Fibroblast of skin of back (primary cell): ENCODE measurements at places on chromosomes 16 and 17.
A peak's percentile ranks its signal among the peaks of the same experiment; 100 is the strongest.

DNA sequence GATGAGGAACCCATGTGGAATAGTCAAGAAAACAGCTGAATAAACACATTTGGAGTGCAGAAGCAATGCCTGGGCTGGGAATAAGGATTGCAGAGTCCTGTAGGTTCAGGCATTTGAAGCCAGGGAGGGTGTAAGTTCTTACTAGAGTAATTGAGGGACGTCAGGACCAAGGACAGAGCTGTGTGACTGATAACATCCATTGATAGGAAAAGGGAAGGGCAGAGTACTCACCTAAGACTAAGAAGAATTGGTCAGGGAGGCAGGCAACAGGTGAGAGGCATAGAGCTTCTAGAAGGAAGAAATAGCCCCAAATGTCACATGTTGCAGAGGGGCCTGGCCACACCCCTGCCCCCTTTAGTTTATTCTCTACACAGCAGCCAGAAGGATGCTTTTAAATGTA lies 79.8 kb upstream of the TMEM132E start:
- peak; percentile 18 for DNase-seq

DNA sequence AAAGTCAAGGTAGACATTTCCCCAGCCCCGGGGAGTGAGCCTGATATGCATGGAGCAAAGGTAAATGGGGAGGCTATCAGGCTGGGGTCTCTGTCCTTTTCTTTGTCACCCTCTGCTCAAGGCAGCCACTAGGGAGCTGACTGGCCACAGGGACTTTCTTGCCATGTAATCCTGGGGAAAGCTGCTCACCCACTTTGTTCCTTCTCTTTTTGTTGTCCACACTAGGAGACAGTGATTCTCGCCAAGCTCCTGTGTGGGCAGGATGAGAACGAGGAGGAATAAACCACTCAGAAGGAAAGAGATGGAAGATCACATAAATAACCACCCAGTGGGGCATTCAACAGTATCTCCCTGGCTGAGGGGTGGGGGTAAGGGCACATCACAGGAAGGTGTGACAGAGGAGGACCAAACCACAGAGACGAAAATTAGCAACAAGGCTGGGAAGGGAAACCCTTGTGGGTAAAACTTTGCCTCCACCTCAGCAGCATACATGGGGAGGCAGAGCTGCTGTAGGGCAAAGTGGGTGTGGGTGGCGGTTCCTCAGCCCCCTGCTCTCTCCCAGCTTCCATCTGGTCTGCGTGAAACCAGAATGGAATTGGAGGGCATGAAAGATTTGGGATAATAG lies 26.2 kb upstream of the CCL1 start:
- no peak for DNase-seq

DNA sequence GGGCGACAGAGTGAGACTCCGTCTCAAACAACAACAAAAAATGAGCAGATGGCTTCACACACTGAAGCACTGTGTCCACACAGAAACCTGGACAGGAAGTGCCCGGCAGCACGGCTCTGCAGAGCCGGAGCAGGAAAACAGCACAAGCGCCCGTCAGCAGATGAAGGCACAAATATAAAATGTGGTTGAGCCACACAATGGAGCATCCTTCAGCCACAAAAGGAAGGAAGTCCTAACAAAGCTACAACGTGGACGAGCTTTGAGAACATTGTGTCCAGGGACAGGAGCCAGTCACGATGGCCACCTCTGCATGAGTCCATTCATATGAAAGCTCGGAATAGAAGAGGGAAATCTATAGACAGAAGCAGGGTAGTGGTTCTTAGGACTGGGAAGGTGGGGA lies 15.7 kb downstream of the RHBDF2 start:
- no peak for DNase-seq

- DNase-seq, result peak; percentile 52
These were observed 10.7 kb upstream of the ZNF19 start for GRCh38 chr16:71499775-71500364.

- DNase-seq, result no peak
These were observed 27.7 kb downstream of the CSNK2A2 start for GRCh38 chr16:58170223-58170622.

GRCh38 chr16:24188021-24188542 lies 68.1 kb upstream of the CACNG3 start:
- DNase-seq, result no peak

GRCh38 chr16:29806641-29807425 lies 504 bp downstream of the MAZ start:
- peak; percentile 71 for DNase-seq

GRCh38 chr16:78742501-78743283 lies 643.2 kb downstream of the WWOX start:
- no peak for DNase-seq

DNA sequence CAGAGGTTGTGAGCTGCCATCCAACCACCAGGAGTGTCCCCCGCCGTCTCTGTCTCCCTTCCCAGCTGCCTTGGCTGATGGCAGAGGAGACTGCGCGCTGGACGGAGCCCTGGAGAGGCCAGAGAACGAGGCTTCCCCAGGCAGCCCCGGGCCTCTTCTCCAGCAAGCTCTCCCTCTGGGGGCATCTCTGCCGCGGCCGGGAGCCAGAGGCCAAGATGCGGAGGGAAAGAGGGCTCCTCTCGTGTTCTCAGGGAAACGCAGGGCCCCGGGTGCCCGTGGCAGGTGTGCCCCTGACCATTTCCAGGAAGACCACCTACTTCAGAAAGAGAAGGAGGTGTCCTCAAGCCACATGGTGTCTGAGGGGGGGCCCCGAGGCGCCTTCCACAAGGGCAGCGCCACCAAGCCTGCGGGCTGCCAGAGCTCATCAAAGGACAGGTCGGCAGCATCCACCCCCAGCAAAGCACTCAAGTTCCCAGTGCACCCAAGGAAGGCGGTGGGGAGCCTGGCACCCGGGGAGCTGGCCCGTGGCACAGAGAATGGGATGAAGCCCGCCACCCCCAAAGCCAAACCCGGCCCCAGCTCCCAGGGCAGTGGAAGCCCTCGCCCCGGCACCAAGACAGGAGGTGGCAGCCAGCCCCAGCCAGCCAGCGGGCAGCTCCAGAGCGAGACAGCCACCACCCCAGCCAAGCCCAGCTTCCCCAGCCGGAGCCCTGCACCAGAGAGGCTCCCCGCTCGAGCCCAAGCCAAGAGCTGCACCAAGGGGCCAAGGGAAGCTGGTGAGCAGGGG lies 14.8 kb upstream of the ZFPM1 start:
- no peak for DNase-seq

DNA sequence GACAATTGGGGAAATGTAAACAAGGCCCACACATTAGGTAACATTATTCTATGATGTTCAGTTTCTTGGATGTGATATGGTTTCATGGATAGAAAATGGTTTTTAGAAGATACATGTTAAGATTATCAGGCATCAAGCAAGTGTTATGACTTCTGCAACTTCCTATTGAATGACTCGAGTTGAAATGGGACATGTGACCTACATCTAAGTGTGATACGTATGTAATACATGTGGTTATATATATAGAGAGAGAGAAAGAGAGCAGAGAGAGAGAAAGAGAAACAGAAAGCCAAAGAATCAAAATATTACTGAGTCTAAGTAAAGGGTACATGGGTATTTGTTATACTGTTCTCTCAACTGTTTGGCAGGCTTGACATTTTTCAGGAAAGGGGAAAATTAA lies 1.7 kb downstream of the TMEM170A start:
- DNase-seq, result no peak

- no peak for DNase-seq
These were observed 74.3 kb upstream of the CRHR1 start for GRCh38 chr17:45709728-45710288.

GRCh38 chr17:801660-802059 lies 19.5 kb downstream of the MRM3 start:
- DNase-seq, result no peak

GRCh38 chr16:87327798-87328495 lies 10.8 kb upstream of the C16orf95 start:
- DNase-seq, result no peak

DNA sequence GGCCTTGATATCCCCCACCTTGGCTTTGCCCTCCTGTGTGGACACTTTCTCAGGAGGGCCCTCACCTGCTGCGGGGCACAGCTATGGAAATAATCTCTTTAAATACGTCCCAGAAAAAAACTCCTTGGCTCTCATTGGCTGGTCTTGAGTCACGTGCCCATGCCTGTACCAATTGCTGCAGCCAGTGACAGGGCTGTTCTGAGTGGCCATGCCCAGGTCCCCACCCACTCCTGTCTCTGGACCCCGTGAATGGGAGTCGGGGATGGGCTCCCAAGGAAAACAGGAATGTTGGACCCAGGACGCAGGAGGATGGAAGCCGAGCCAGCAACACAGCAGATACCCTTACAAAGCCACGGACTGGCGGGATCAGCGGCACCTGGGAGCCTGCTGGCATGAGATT lies 53.1 kb upstream of the CDR2 start:
- no peak for DNase-seq

DNA sequence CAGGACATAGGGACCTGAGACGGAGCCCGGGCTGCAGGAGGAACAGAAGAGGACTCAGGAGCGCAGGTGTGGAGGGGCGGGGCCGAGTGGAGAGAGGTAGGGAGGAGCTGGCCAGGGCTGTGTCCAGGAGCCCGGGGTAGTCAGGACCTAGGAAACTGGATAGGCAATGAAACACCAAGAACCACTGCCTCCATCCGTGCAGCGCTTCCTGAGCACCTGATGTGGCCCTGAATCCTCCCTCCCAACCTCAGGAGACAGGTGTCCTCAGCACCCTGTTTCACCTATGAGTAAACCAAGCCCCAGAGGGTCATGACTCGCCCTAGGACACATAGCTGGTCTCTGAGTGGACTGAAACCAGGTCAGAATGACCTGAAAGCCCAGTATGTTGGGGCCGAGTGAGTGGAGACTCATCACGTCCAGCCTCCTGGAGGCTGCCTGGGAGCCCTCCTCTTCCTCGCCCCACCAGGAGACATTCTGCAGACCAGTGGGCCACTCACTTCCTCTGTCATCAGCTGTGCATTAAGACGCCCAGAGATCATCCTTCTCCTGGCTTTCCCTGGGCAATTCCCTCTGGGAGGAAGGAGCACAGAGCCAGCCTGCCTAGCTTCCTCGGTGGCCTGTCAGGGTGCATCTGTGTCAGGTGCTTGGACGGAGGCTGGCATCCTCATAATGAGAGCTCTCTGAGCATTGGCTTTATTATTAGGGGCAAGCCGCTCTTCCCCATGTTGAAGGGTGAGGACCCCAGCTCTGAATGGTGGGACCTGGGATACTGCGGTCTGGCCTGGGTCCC lies 72.8 kb downstream of the SCNN1B start:
- DNase-seq, result no peak

GRCh38 chr16:30767767-30768465 lies 5.8 kb downstream of the RNF40 start:
- no peak for DNase-seq

DNA sequence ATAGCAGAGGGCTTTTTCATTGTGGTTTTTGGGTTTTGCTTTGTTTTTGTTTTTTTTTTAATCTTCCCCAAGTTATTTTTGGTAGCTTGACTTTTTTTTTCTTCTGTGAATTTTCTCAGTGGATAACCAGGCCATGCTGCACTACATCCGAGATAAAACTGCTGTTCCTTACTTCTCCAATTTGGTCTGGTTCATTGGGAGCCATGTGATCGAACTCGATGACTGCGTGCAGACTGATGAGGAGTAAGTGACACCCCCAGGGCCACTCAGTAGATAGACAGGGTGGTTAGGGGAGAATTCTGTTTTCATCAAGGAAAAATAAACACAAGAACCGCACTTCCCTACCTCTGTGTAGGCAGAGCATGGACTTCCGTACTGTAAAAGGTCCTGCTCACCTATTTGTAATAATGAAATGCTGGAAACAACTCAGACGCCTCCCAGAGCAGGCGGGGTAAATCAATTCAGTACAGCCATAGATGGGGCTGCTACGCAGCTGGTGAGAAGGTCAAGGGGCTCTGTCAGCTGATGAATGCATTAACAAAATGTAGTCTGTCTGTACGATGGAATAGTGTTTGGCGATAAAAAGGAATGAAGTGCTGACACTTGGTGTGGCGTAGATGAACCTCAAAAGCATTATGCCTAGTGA lies 28.6 kb downstream of the CLEC16A start:
- DNase-seq, result no peak

DNA sequence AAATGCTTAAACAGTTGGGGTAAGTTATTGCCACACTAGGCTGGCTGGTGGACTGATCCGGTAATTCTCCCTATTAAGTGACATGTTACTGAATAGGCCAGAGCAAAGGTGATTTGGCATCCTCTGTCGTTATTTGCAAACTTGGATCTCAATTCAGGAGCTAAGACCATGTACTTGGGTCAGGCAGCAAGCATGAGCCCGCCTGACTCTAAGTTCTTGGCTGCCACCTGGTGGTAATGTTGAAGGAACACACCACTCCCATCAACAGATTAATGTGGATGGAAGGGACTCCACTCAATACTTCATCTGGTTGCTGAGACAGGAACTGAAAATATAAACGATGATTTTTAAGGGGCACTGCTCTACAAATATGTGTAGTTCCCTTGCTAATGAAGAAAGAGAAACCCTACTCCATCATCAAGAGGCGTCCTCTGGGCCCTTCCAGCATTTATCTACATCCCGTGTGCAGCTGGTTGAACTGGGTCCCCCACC lies 70.8 kb downstream of the EMP2 start:
- DNase-seq, result peak; percentile 73

DNA sequence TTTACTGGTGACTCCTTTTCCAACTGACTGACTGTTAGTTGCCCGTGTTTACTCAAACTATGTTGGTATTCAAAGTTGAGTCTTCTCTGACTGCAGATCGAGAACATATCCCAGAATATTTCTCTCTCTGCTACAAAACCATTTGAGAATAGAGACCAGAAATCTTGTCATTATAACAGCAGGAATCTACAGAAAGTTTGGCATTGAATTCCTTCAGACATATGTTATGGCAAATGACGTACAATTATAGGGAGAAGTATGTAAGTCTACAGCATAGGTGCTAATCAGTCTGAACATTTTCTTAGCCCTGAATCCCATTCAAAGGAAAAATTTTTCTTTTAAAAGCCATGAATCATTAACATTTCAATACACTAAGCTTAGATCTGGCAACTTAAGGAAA lies 239.8 kb upstream of the SOX9 start:
- DNase-seq, result no peak

- DNase-seq, result no peak
These were observed 43.4 kb downstream of the FBXL20 start for GRCh38 chr17:39357986-39358385.

GRCh38 chr17:71467719-71468118 lies 653.1 kb upstream of the SOX9 start:
- no peak for DNase-seq
